Body of pancreas (tissue), 4 donors: ENCODE measurements at places on chromosomes 5 and 9.

GRCh38 chr5:149215478-149216090, 56.1 kb upstream of the AFAP1L1 start:
- peak; percentile 39 for DNase-seq
- H3K4me1 ChIP-seq: peaks cover 2% of the 10 kb centered on the region
- H3K27ac ChIP-seq: no peak overlapping the region
- H3K27me3 ChIP-seq: no peaks in the 10 kb centered on the region
- H3K36me3 ChIP-seq: no peaks in the 10 kb centered on the region

GRCh38 chr9:133261753-133262120, 13.3 kb downstream of the ABO start:
- H3K4me3 ChIP-seq: no peak overlapping the region
- peaks cover 3% of the 10 kb centered on the region for H3K4me1 ChIP-seq
- no peak for DNase-seq
- no peaks in the 10 kb centered on the region for H3K27me3 ChIP-seq

DNA sequence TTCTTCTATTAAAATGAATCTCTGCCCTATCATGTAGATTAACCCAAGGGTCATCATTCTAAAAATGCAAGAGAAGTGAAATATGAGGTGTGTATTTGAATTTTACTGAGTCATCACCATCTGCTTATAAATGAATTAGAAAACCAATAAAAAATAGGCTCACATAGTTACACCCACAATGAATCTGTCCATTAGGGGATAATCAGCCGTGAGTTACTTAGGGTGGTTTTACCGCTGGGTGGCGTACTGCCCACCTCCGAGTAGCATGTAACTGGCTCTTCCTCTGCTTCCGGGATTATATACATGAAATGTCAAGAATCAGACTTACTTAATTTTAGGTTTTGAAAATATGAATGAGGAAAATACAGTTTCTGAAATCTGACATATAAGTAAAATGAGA, 332.9 kb upstream of the CCNG1 start:
- no peaks in the 10 kb centered on the region for H3K27me3 ChIP-seq
- H3K4me1 ChIP-seq: no peaks in the 10 kb centered on the region
- no peaks in the 10 kb centered on the region for H3K36me3 ChIP-seq
- peak; percentile 16 for DNase-seq
- H3K4me3 ChIP-seq: no peak overlapping the region

GRCh38 chr5:155726267-155726666, 600.7 kb upstream of the SGCD start:
- peaks cover 8% of the 10 kb centered on the region for H3K27me3 ChIP-seq
- no peak overlapping the region for H3K4me3 ChIP-seq
- no peaks in the 10 kb centered on the region for H3K36me3 ChIP-seq
- H3K27ac ChIP-seq: no peak overlapping the region
- H3K4me1 ChIP-seq: peaks cover 19% of the 10 kb centered on the region
